Endothelial cell of umbilical vein (primary cell): ENCODE measurements at places on chromosomes 6 and 20. TPM values are rescaled to one million over a fixed set of nuclear protein-coding genes. Genes with fewer than 3 reads are reported as not detected.

- peaks cover 5% of the 10 kb centered on the region for H3K27me3 ChIP-seq
- no peak overlapping the region for H3K27ac ChIP-seq
- no peak overlapping the region for H3K4me3 ChIP-seq
- DNase-seq: no peak
- peaks cover 6% of the 10 kb centered on the region for H3K4me1 ChIP-seq
- H3K36me3 ChIP-seq: no peaks in the 10 kb centered on the region
Observed at GRCh38 chr6:63795826-63796225, 160.2 kb downstream of the PHF3 start.

- H3K4me3 ChIP-seq: no peak overlapping the region
- H3K36me3 ChIP-seq: no peaks in the 10 kb centered on the region
- peaks cover 56% of the 10 kb centered on the region for H3K27me3 ChIP-seq
- peaks cover 16% of the 10 kb centered on the region for H3K4me1 ChIP-seq
- no peak overlapping the region for H3K27ac ChIP-seq
Observed at GRCh38 chr6:37695857-37696219, 1.8 kb downstream of the MDGA1 start.

DNA sequence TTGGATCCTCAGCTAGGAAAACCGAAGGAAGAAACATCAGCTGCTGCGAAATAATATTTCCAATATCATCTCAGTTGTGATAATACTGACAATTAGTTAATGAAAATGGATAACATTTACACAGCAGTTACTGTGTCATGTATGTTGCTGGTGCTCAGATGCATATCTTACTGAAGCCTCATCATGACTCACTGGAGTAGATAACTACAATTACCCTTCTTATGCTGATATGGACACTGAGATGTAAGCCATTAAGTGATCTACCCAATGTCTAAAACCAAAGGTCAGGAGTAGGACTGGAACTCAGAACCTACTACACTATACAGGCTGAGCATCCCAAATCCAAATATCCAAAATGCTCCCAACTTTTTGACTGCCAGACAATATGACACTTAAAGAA, 54.7 kb upstream of the LYRM2 start:
- H3K4me1 ChIP-seq: no peaks in the 10 kb centered on the region
- H3K36me3 ChIP-seq: peaks cover 4% of the 10 kb centered on the region
- H3K4me3 ChIP-seq: no peak overlapping the region
- DNase-seq: no peak
- H3K27me3 ChIP-seq: no peaks in the 10 kb centered on the region

- H3K4me1 ChIP-seq: no peaks in the 10 kb centered on the region
- DNase-seq: no peak
- H3K27ac ChIP-seq: no peak overlapping the region
- H3K36me3 ChIP-seq: no peaks in the 10 kb centered on the region
- H3K27me3 ChIP-seq: no peaks in the 10 kb centered on the region
Observed at GRCh38 chr6:8321671-8322404, 113.5 kb downstream of the SLC35B3 start.

- no peaks in the 10 kb centered on the region for H3K4me1 ChIP-seq
- no peaks in the 10 kb centered on the region for H3K36me3 ChIP-seq
- H3K4me3 ChIP-seq: no peak overlapping the region
- no peaks in the 10 kb centered on the region for H3K27me3 ChIP-seq
Observed at GRCh38 chr6:128098000-128098581, 197.2 kb upstream of the THEMIS start.

DNA sequence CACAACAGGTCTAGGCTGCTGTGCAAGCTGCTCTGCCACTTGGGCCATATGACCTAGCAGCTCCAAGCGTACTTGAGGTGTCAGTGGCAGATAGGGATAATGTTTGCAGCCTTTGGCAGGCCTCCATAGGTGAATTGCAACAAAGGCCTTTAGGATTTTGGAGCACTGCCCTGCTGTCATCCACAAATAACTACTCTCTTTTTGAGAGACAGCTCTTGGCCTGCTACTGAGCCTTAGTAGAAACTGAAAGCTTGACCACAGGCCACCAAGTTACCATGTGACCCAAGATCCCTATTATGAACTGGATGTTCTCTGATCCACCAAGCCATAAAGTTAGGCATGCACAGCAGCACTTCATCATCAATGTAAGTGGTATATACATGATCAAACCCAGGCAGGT, 29.9 kb downstream of the FBXO30 start:
- H3K36me3 ChIP-seq: no peaks in the 10 kb centered on the region
- no peaks in the 10 kb centered on the region for H3K27me3 ChIP-seq
- no peak overlapping the region for H3K4me3 ChIP-seq

GRCh38 chr6:4486568-4487315, 289.5 kb upstream of the CDYL start:
- H3K27ac ChIP-seq: no peak overlapping the region
- no peaks in the 10 kb centered on the region for H3K36me3 ChIP-seq
- H3K4me3 ChIP-seq: no peak overlapping the region
- no peaks in the 10 kb centered on the region for H3K27me3 ChIP-seq
- no peaks in the 10 kb centered on the region for H3K4me1 ChIP-seq

- no peak overlapping the region for H3K27ac ChIP-seq
- no peak for DNase-seq
- no peaks in the 10 kb centered on the region for H3K36me3 ChIP-seq
- no peaks in the 10 kb centered on the region for H3K27me3 ChIP-seq
- no peak overlapping the region for H3K4me3 ChIP-seq
Observed at GRCh38 chr20:11120431-11120830, 446.6 kb upstream of the JAG1 start.

DNA sequence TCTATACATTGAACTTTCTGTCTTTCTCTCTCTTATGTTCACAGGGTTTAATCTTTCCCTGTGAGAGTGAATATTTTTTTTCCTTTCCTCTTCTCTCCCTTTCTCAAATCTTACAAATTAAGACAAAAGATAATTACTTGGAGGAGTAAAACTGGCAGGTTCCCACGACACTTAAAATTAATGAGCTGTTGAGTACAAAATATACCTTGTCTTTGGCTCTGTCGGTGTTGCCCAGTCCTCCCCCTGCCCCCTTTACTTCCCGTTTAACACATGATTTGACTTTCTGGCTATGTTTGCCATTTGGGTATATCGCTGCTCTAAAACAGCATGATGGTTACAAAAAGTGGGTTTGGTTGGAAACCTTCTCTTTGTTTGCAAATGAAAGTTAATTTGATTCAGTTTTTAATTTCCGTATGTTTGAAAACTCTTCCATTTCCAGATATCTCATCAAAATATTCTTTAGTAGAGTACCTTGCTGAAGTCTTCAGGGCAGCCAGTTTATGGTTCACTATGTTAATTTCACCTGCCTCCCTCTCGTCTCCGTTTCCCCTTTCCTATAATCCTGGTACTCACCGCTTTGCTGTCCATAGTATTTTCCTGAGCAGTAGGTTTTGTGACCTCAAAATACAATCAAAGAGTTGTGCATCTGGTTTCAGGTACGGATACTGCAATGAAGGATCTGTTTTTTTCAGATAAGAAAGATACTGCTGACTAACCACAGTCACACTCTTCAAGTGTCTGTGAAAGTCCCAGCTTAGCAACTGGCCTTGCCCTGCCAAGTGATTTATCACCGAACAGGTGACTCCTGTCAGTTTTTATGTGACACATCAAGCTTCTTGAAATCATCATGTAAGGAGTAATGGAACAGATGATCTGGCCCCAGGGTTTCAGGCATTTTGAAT, 181.2 kb downstream of the DTNBP1 start:
- no peak for DNase-seq
- H3K4me1 ChIP-seq: peaks cover 4% of the 10 kb centered on the region
- no peak overlapping the region for H3K27ac ChIP-seq
- no peaks in the 10 kb centered on the region for H3K36me3 ChIP-seq

DNA sequence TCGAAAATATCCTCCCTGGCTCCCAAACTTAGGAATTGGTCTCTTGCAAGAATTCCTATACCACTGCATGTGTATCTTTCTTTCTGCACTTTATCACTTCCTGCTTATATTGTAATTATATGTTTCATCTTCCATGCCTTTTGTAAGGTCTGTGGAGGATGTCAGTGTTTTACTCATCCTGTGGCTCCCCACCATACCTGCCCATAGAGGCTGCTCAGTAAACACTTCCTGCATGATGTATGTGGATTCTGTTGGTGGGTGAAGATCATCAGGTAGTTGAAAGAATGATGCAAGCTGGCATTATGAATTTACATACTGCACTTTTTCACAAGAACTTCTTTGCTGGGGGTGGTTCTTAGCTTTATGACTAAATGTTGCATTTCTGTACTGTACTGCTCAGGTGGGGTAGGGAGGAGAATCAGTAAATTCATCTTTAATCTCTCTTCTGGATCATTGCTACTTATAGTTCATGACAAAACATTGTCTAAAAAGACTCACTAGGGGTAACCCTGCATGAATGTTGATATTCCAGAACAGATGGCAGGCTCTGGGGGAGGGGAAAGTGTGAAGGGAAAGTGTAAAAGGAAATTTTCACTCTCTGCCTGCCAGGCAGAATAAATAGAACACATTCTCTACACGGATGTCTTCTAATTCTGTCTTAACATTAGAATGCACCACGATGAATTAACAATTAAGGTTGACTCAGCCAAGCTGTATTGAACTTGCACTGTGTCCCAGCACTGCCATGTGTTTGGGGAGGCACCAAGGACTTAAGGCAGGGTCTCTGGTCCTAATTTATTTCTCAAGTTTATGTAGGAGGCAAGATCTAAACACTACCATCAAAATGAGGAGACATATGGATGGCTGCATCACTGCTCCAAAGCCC, 36.0 kb upstream of the KLHL31 start:
- no peaks in the 10 kb centered on the region for H3K36me3 ChIP-seq
- no peak for DNase-seq
- no peaks in the 10 kb centered on the region for H3K4me1 ChIP-seq
- no peak overlapping the region for H3K4me3 ChIP-seq

The ACTR5 gene
- polyA plus RNA-seq: 8.8 and 8.9 TPM in 2 replicates
